ENCODE measurements at places on chromosomes 4 and X.

- no peak for DNase-seq
Observed at GRCh38 chrX:13966071-13966792, 63.5 kb downstream of the GEMIN8 start.

DNA sequence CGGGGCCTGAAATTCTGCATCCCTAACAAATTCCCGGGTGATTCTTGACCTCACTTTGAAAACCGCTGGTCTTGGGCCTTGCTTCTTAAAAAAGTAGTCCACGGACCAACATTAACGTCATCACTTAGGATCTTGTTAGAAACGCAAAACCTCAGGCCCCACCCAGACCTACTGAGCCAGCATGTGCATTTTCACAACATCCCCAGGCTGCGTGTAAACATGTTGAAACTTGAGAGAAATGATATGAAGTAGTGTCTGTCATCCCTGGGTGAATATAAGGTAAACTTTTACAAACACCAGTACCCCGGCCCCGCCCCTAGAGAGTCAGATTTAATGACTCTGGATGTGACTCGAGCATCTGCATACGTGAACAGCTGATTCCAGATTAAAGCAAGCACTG lies 33.7 kb downstream of the SORBS2 start:
- no peak for DNase-seq

- no peak for DNase-seq
Observed at GRCh38 chr4:140281828-140282552, 91.5 kb upstream of the SCOC start.

GRCh38 chr4:81963015-81963762 lies 410.6 kb downstream of the HNRNPD start:
- DNase-seq: no peak

GRCh38 chrX:29858714-29859113 lies 356.6 kb upstream of the MAGEB2 start:
- no peak for DNase-seq

- DNase-seq: peak; percentile 17
Observed at GRCh38 chr4:88697588-88698329, at the start of gene NAP1L5. TSS of gene NAP1L5 (minus strand) at chr4:88697829. CDS start at chr4:88697754, 75 bp downstream.

DNA sequence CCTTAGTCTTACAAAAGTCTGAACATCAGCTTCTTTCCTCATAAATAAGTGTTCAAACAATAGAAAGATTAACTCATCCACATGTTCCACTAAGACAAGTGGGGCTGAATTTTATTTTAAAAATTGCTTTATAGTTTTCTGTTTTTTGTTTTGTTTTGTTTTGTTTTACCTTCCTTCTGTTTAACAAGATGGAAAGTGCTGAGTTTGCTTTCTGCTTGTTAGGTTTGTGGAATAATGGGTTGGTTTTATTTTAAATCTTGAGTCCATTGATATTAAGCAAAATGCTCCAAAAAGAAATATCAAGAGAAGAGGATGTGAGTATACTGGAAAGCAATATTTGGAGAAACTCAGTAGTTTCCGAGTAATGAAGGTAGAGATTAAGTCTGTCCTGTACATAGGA lies 458.7 kb downstream of the FAT4 start:
- DNase-seq: no peak

GRCh38 chr4:188423039-188423438 lies 283.8 kb downstream of the TRIML1 start:
- DNase-seq: no peak

GRCh38 chr4:113901994-113902787 lies 77.3 kb downstream of the ARSJ start:
- peak; percentile 16 for DNase-seq

GRCh38 chr4:56427179-56427578 lies 8.2 kb downstream of the PPAT start:
- no peak for DNase-seq

DNA sequence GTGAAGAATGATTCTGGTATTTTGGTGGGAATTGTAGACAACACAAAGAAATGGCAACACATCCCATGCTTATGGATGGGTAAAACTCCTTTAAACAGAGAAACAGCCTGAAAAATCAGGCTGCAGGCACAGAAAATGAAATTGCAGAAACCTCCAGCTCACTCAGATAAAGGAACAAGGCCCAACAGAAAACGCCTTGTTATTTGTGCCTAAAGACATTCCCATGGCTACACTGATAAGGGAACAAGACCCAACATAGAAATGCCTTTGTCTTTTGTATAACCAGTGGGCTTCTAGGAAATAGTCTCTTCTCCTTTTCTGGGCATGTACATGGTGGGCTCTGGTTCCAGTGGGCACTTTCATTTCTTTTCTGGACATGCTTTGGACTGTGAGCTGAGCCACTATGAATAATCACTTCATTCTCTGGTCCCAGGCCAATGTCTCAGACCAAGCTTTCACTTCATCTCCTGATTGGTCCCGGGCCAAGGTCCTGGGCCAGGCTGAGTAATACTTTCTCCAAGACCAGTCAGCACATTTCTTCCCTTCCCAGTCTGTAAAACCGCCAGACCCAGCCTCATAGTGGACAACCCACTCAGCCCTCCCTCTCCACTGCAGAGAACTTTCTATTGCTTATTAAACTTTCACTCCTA lies 160.5 kb downstream of the TBX22 start:
- no peak for DNase-seq

GRCh38 chr4:99564921-99565320 lies 1.1 kb upstream of the TRMT10A start:
- no peak for DNase-seq

DNA sequence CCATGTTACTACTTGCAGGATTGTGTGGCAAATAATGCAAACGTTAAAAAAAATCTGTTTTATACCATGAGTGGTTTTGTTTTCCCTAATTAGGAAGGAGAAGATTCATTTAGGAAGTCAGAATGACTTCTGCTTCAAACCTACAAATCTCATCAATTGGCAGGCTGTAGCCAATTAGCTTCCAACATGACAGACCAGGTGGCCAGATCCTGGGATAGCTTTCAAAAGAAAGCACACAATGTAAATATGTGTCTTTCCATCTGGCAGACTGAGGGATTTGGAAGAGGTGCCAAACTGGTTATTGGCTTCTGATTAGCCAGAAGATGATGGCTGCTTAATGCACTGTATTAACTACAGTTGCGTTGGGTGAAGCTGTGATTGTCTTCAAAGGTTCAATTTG lies 432.8 kb downstream of the ANKRD50 start:
- DNase-seq: no peak

DNA sequence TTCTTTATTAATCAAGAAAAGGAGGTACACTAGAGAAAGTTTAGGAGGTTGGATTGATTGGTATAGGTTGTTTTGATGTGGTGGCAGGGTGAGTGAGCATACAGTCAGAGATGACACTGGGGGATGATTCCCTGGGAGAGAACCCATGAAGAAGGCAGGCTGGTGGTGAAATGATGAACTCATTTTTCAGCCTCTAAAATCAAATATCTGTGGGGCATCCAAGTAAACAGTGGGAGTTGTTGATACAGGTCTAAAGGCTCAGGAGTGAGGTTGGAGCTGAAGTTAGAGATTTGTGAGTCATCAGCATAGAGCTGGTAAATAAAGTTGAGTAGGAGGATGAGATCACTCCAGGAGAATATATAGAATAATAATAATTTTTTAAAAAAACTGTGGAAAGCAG lies 10.0 kb upstream of the AP1S2 start:
- no peak for DNase-seq

DNA sequence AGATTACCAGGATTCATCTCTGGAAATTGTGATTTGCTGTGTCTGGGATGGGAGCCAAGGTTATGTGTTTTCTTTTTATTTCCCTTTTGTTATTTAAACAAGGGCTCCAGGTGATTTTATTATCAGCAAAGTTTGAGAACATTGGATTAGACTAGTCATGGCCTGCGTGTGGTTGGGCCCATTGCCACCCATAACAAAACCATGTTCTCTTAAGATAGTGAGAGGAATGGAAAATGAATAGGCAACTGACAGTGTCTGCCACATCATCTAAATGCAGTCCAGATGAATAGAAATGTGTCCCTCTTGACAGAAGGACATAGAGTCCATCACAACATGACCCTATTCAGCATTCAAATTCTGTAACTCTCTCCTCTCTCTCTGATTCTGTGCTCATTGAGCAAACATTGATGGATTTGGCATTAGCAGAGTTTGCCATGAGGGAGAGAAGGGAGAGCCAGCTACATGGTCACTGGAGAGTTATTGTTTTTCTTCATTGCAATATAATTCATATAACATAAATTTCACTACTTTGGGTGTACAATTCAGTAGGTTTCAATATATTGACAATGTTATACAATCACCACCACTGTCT lies 11.7 kb downstream of the XK start:
- no peak for DNase-seq

DNA sequence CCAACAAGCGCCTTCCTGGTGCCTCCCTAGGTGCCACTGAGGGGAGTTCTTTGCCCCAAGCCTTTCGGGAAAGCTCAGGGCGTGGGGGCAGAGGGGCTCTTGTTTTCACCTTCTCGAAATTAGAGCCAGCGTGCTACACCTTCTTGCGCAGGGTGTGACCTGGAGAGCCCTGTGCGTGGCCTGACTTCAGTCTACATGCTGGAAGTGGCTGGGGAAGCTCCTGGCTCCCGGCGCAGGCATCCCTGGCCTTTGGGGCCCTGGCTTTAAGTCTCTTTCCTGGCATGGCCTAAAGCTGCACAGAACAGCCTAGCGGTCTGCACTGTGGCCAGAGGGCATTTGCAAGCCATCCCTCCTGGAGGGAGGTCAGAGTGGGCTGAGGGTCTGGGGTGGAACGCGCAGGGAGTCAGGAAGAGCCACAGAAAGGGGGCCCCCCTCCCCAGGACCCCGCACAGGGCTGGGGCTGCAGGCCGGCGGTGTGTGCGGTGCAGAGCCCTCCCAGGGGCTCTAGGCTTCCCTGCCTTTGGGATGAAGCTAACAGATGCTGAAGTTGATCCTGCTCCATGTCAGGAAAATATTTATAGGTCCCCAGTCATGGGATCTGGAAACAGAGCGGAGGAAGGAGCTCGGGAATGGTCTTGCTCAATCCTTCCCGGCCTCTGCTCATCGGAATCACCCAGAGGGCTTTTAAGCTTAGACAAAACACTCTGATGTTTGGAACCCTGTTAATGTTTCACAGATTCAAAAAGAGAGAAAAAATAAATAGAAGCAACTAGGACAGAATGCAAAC lies 781 bp upstream of the SPON2 start:
- DNase-seq: no peak

Measured in progenitor cell of endocrine pancreas (in vitro differentiated cells).